ENCODE measurements at places on chromosomes 3 and 15.

DNA sequence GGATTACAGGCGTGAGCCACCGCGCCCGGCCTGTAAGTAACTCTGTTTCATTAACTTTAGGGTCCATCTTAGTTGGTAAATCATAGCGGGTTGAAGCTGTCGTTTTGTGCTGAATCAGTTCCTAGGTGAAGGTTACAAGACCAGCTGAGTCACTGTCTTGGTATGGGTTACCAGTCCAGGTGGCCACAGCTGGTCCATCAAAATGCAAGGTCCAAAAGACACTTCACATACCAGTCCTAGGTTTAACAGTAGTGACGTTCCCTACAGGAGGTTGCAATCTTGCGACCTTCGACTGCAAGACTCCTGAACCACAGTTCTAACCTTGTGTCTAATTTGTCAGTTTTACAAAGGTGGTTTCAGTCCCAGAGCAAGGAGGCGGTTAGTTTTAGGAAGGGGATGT lies 160.1 kb upstream of the ATP10A start:
- no peak for DNase-seq

DNA sequence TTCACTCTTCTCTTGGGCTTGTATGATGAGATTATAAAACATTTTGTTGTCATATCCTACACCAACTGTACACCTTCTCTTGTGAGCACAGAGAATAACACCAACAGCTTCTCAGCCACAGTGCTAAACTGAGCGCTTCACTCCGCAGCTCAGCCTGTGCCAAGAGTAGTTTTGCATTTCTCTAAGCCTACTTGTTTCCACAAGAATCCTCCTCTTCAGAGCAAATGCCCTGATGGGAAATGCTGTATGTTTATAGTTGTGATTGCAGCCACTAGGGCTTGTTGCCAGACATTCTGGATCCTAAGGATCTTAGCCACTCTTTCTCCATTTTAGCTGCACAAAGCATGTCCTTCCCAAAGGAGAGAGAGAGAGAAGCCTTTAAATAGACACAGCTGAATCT lies 138.8 kb upstream of the PLXND1 start:
- no peak for DNase-seq

DNA sequence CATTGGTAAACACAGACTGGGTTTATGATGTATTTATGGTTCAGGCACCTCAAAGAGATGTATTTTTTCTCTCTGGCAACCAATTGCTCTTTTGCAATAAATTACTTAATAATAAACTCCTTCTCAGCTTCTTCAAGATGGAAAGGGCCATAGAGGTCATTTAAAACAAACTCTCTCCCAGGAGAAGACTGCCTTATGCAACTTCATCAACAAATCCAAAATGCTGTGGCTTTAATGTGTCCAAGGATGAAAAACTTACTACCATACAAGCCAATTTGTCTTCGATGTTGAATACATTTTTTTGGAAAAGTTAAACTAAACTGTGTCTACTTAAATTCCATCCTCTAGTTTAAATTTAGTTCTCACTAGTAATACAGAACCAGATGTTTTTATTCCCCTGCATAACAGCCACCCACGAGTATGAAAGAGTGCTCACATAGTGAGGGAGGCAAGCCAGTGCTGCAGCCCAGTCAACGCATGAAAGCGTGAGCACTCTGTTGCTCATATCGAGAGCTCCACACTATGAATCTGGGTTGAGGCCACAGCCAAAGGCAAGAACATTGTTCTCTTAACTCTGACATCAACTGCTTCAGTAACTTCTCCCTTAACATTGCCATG lies 761.3 kb upstream of the GRM7 start:
- DNase-seq: no peak

DNA sequence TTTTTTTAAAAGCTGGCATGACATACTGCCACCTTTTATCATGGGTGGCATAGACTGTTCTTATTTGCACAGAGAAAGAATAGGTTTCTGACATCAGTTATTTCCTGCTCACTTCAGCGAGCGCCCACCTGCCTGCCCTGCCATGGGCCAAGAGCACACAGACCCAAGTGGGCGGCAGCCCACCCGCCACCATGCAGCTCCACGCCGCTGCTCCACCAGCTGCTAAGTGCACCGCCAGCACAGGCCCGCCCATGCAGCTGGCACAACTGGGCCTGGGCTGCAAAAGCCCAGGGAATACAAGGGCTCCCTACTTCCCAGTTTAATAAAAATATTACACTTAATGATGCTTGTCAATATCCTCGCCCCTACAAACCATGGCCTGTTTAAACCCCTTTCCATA lies 15.4 kb downstream of the ZNF148 start:
- DNase-seq: no peak

GRCh38 chr3:130433306-130433705 lies 83.7 kb upstream of the COL6A6 start:
- no peak for DNase-seq

DNA sequence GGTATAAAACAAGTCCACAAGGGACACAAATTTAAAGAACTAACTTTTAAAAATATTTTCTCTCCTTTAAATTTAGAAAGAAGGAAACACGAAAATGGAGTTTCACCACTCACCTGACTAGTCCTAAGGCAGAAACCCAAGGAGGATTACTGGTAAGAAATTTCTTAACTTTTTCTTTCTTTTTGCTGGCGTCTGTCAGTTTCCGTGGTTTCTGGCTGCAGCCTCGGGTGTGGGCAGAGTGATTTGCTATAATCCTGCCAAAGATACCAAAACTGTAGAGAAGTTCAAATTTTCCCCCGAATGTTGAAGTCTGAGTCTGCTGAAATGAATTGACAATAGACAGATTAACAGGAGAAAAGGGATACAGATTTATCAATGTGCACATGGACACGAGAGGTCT lies 843.6 kb upstream of the ALCAM start:
- no peak for DNase-seq

DNA sequence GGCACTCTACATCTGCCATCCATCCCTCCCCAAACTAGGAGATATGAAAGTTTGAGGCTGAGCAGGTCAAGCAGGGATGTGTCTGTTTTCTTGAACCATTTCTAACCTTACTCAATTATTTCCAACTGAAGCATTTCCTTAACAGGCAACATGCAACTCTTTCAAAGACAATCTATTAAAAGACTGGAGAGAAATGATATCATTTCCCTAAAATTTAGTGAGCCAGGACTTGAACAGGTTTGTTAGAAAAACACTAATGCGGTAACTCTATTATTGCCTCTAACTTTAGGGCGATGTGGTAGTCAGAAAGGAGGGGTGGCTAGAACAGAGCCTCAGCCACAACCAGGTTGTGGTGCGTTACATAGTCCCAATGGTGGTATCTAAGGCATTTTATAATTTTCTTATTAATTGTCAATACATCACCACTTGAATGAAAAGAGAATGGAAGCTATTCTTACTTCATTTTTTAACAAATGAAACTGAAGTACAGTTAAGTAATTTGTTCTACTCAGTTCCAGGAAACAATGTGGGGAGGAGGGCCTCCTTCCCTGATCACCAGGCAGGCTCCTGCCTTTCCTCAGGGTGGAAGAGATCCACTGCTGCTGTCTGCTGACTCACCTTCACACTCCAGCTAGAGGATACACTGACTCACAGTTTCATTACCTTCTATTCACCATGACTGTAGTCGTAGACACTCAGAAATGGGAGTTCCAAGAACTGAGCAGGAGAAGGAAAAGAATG lies 22.8 kb downstream of the MYO1E start:
- peak; percentile 53 for DNase-seq

DNA sequence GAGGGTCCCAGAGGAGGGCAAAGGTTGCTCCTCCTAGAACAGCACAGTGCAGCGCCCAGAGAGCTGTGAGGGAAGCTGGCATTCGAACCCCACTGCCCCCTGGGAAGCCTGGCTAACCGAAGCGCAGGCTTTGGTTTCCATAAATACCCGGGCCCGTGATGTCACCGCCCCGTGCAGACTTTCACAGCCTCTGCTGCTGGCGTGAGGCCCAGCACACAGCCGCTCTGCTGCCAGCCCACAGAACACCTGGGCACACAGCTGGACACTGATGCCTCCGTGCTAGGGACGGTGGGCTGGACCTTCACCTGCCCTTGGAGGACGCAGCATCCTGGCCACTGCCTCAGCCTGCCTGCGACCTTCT lies 1.0 kb downstream of the IQSEC1 start:
- DNase-seq: no peak

DNA sequence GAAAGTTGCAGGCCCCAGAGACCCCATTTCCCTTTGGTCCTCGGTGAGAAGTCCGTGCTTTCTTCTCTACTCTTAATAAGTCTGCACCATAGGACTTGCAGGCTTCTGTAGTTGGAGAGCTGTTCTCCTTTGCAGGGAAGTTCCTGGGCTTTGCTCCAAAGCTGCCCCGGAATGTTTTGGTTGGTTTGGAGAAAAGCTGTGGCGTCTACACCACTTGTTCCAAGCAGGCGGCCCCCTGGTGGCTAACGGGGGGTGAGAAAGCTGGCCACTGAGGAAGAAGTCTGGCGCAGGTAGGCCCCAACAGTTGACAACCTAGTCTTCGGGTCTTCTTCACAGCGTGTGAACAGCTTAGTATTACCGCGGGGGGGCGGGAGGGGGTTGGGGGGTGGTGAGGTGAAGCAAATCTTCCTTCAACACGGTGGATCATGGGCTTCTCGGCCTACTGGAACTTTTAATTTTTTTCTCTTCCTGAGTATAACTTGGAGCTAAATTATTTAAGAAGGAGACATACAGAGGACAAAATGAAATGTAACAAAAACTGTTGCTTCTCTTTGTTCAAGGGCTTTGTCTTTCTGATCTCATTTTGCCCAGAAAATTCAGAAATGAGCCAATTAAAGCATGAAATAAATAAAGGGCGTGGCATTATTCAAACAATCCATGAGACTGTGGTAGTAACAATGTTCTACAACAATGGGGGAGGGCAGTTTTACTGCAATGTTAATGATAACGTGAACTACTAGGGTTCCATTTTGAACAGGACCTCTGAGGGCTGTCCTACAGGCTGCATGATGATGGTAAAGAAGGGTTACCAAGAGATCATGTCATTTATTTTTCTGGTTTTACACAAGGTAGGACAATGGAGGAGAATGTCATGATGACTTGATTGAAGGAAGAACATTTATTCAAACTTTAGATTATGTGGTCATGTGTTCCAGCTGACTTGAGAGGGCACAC lies 2.2 kb upstream of the THRB start:
- no peak for DNase-seq

- DNase-seq: no peak
These were observed 157.9 kb downstream of the STAC start for GRCh38 chr3:36538136-36538749.

GRCh38 chr3:11551036-11551435 lies 92.7 kb downstream of the VGLL4 start:
- DNase-seq: no peak

- no peak for DNase-seq
These were observed 47.2 kb upstream of the GALNT15 start for GRCh38 chr3:16127249-16127648.

GRCh38 chr3:32420126-32421038 lies 28.7 kb downstream of the CMTM7 start:
- peak; percentile 72 for DNase-seq

DNA sequence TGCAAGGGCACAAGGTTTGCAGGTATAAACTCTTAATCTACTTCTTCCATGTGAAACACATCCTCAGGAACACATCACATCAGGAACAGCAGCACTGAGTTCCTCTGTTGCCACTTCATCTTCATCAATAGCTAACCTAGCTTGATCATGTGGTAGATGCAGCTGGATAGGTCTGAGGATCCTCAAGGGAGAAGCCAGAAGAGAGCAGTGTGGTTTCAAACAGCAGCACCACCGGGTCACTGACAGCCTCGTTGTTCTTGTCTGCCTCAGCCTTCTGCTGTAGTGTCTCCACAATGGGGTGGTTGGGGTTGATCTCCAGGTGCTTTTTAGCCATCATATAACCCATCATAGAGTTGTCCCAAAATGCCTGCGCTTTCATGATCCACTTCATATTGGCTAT lies 58.8 kb downstream of the ADAM10 start:
- no peak for DNase-seq

GRCh38 chr3:76222201-76222600 lies 436.9 kb upstream of the ZNF717 start:
- no peak for DNase-seq

DNA sequence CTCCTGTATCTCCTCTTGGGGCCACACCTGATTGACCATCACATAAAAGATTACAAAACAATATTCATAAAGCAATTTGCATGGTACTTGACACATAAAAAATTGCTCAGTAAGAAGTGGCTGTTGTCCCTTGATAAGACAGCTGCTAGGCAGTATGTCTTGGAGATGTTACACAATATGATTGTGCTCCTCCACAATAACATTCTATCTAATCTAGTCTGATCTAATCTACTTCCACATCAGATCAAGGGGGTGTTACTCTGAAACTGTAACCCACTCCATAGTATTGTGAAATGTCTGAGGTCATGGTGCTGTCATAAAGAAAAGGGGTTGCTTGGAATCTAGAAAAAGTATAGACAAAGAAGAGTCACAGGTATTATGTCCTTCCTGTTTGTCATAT lies 23.4 kb upstream of the AQP9 start:
- DNase-seq: no peak

DNA sequence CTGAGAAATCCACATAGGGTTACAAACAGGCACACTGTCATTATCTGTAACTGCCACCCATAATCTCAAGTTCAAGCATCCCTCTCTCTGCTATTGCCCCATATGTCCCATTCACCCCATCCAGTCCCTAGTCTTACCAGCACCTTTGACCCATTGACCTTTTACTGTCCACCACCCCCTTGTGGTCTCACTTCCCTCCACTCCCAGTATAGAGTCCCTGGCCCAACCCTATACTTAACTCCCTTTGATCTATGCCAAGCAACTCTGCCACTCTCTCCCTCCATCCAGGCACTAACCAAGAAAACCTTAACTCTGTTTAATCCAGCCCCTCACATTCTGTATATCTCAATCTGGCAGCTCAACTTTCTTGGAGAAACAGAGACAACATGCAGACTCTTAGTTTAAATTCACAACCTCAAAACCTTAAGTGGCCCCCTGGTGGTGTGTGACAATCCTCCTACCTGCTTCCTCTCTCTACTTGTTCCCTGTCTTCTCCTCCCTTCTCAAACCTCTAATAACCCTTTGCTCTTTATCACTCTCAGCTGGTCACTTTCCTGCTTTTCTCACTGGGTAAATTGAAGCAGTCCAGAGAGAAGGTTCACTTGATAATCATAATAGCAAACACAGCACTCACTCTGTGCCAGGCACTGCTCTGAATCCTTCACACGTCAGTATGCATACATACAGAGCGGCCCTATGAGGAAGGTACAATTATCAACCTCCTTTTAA lies 162.7 kb downstream of the STT3B start:
- DNase-seq: peak; percentile 52

GRCh38 chr15:66849393-66849745 lies 147.3 kb downstream of the SMAD6 start:
- DNase-seq: no peak
